Temporal lobe (tissue), 4 donors: ENCODE measurements at places on chromosomes 2 and 18. TPM values are rescaled to one million over a fixed set of nuclear protein-coding genes. Genes with fewer than 3 reads are reported as not detected.

The RNF125 gene
- total RNA-seq, result 1.7 TPM

The CETN1 gene
- total RNA-seq, result not detected

The DSG4 gene
- total RNA-seq, result not detected

The FBXO15 gene
- 2.2 TPM for total RNA-seq

The UGT1A9 gene
- not detected for total RNA-seq

The REEP1 gene
- total RNA-seq, result 125 TPM

The LGALSL gene
- total RNA-seq, result 38.4 TPM

The CRACDL gene
- total RNA-seq, result 1.2 TPM
